ENCODE measurements at places on chromosomes 4 and X.

- no peak for DNase-seq
Observed at GRCh38 chr4:16136827-16137226, 53.0 kb upstream of the PROM1 start.

DNA sequence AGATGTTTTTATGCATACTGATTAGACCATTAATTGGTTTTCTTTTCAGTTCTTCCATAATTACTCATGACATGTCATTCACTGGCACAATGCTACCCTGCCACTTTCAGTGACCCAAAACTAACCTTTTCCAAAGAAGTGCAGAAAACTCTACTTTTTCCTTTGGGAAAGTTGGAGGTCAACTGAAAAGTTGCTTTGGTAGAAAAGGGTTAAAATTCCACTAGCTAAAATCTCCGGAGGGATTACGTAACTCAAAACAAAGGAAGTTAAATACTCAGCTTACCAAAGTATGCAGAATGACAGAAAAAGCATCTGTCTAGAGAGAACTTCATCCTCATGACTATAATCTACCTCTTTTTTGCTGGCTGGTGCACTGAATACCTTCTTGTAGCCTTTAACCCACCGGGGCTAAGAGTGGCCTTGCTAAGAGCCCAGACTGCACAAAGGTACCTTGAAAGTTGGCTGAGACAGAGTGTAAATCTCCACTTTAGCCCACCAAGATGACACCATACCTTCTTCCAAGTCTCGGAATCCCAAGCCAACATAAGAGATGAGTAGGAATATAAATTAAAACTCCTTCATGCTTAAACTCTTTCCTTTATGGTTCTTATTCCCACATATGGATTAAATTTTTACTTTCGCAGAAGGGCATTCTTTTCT is 1099.5 kb upstream of the INTU start:
- DNase-seq: no peak

DNA sequence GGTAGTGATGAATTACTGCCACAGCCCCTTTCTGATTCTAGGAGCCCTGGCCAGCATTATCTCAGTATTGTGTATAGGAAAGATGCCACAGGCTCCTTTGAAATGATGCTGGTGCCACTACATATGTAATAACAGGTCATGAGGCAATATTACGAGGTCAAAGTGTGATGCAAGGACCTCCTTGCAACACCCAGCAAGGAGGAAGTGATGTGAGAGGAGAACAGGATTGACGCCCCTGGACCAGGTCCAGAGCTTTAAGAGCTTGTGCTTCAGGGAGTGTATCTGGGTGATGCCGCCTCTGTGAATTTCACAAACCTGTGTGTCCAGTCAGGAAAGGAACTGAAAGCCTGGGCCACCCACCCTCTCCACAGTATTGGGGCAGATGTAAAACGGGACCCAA is 261.8 kb downstream of the MID1IP1 start:
- no peak for DNase-seq

DNA sequence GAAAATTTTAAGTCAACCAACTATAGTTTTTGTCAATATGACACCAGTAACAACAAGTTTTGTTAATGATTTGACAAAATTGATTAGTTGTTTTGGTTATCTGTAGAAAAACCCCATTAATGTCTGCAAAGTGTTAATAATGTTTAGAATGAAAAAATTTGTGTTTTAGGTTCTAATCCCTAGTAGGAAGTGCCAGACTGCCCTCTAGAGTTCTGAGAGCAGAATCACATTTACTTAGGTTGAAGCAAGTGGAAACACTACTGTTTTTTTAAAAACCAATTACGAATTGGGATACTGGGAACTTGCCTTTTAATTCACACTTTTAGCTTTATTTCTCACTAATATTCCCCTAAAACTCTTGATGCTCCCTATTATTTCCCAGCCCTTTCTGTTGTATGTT is 101.1 kb upstream of the CYLC1 start:
- DNase-seq: no peak

DNA sequence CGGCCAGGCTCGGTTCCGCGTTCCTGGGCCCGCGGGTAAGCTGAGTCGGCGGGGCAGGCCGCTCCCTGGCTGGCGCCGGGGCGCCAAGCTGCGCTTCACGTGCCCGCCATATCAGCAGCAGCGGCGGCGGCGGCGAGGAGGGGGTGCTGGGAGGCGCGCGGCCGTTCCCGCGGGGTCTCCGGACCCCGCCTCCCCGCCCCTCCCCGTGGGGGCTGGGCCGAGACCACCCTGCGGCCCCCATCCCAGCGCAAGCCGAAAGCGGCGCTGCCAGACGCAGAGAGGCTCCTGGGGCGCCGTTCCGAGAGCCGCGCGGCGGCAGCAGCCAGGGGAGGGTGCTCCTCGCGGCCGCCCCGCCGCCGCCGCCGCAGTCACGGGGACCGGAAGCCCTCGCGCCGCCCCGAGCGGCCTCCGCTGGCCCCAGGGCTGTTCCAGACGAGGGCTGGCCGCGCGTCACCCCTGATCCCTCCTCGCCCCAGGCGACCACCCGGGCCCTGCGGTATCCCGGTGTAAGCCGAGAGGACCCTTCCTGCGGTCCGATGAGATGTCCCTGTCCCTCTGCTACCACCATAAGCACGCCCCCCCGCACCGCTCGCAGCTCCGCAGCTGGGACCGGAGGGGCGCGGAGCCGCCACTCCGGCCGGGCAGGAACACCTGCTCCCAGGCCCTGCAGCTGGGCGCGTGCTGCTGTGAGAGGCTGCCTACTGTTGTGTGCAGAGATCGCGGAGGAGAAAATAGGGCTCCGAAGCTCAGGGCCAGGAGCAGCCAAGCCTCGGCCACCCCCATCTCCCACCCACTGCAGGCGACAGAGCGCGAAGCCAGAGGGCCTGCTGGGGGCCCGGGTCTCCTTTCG is 7.5 kb upstream of the BCOR start:
- no peak for DNase-seq

DNA sequence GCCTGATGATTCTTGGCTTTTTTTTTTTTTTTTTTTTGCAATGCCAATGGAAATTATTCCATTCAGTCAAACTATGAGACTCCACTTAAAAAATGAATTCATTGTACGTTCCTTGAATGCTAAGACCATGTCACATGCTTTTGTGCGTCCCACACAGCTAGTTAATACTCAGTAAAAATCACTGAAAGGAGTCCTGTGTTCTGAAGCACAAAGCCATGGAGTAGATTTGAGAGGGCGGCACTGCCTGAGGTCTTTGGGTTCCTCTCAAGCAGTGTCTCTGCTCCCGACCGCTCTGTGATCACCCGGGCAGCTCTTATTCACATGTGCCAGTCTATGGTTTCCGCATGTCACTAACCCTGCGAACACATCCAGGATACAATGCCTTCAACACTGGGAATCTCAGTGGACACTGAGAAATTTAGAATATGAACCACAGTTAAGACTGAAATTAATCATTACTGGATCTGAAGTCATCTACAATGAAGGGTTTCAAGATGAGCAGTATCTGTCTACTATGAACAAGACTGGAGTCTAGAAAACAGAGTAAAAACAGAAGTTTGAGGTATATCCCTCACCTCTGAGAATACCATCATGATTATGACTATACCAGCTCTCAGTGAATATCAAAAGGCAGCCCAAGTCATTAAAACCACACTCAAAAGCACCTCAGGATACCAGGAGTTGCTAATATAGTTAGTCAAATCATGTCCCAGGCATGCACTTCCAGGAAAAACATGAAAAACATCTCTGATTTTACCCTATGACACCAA is 193.0 kb downstream of the MGST2 start:
- no peak for DNase-seq

DNA sequence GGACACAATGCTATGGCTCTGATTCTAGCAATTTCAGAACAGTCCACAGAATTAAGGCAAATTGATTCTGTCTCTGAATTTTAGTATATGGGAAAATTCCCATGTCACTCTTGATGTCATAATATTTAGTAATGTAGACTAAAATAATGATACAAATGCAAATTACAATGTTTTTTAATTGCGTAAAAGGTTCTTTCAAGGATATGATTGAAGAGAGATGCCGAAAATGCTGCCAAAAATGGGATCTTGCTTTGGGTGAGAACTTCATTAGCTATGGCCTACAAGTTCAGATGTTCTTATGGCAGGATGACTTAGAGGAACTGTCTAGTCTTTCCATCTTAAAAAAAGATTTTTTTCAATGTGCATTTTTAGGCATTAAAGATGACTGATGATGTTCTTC is 170.6 kb downstream of the TMA16 start:
- DNase-seq: no peak

DNA sequence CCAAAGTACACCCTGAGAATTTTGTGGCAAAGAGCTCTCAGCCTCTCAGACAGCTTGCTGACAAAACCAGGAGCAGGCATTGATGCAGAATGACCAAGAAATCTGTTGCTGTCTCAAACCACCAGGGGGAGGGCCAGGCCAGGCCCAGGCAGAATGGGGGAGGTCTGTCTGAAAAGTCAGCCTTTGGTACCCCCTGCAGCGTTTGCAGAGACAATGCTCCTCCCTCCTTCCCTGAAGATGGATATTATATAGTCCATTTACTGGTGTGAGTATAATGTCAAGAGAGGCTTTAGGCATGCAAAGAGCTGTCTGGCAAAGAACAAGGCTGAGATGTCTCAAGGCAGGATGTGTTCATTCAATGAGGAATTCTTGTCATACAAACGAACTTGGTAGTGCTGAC is 52.9 kb upstream of the TRPC5OS start:
- no peak for DNase-seq

DNA sequence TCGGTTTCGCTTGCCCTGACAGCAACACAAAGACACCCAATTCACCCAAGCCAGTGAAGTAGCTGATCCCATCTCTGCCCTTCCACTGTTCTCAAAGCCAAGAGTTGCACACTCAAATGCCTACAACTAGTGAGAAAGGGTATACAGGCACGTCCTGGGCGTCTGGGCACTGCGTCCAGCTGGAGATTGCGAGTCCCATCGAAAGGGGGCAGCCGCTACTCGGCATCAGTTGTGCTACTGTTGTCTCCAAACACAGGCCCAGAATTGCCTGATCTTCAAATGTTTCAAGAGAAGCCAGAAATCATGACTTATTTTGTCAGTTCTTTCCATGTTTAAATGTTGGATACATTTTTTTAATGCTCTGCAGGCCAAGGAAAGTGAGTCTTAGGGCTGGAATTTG is 487.8 kb downstream of the BCOR start:
- DNase-seq: no peak

DNA sequence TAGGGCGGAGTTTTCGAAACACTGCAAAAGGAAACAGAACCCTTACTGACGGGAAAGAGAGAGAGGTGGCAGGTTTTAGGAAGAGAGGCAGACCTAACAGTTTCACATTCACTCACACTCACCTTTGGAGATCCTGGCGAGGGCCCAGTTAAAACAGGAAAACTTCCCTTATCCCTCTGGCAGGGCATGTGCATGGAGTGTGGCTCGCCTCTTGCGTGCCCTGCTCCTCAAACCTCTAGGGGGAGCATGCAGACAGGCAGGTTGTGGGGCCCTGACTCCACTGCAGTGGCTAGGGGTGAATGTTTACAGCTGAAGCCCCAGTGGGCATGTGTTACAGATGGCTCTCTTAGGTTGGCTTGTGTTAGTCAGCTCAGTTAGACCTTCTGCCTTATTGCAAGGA is 451.5 kb downstream of the UBE2NL start:
- no peak for DNase-seq

DNA sequence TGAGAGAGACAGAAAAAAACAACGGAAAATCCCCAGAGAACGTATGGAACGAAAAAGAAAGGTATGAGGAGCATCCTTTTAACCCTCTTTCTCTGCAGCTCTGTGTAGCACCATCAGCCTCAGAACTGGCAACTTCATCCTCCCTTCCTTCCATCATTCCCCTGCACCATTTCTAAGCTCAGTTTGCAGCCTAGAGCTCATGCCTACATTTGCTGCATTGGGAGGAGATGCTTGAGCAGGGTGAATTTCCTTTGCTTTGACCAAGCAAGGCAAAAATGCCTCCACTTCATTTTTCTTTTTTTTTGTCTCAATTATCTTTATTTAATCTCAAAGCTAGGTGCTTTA is 67.9 kb downstream of the ANK2 start:
- no peak for DNase-seq

GRCh38 chrX:14843666-14844065 is 29.2 kb downstream of the FANCB start:
- DNase-seq: no peak

DNA sequence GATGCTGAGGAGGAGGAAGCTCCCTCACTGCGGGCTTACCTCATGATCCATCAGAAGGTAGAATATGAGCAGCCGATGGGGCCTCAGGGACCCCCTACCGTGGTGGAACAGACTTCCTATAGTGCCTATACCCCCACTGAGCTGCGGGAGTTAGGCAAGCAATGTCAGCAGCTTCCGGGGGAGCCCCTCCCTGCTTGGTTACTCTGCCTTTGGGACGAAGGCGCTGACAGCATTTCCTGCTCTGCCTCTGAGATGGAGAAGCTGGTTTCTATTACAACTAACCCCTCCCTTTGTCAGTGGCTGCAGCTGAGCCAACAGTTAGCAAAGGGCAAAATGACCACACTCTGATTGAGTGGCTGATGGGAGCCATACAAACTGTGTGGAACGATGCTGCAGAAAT is 430.7 kb downstream of the IDS start:
- DNase-seq: no peak
